ENCODE measurements at places on chromosomes 1 and 21.

- DNase-seq = no peak
Measured at GRCh38 chr21:38841472-38841871, 35.7 kb downstream of the ETS2 start.

- no peak for DNase-seq
Measured at GRCh38 chr1:93817819-93818569, 61.0 kb downstream of the DNTTIP2 start.

- DNase-seq = no peak
Measured at GRCh38 chr1:220918285-220918951, 39.2 kb downstream of the HLX start.

GRCh38 chr21:46000182-46000730 lies 18.7 kb downstream of the COL6A1 start:
- no peak for DNase-seq

- no peak for DNase-seq
Measured at GRCh38 chr21:33123374-33124123, 53.6 kb downstream of the OLIG1 start.

DNA sequence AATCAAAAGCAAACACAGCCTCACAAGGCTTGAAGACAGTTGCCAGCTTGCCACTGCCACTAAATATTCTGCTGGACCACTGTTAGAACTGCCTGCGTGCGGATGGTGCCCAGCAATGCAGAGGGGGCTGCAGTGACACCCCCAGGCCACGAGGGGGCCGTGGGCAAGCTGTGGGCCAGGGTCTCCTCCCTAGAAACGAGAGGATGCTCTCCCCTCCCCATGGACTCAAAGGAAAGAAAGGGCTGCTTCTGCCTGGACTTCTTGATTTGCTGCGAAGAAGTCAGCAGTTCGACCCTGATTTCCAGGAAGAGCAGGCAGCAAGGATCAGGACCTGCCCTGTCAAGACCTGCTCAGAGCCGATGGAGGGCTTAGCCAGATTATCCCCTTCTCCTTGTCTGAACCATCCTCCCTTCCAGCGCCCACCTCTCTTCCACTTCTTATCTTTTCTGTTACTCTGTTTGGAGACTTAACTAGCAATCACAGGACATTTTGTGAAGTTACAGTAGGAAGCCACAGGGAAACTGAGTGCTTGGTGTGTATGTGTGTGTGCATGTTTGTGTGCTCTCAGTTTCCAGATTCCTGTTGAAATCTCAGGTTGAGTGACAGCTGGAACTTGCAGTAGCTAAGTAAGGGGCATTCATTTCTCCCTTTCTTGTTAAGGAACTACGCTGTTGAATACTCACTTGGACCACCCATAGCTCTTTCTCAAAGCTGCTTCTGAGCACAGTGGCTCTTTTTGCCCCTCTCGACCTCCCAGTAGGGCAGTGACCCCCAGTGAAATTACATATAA lies 2.7 kb downstream of the MAN1C1 start:
- no peak for DNase-seq

DNA sequence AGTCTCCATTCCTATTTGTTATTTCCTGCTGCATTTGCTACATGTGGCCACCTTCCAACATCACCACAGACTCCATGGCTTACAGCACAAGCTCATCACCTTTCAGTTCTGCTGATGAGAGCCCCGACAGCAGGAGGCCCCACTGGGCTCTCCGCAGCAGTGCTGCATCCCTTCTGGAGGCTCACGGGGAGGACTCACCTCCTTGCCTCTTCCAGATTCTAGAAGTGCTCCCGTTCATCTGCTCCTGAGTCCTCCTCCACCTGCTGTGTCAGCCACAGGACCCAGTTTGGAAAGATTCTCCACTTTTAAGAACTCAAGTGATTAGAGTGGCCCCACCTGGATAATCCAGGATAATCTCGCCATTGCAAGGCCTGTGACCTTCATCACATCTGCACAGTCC lies 167.6 kb downstream of the PCBP3 start:
- no peak for DNase-seq

DNA sequence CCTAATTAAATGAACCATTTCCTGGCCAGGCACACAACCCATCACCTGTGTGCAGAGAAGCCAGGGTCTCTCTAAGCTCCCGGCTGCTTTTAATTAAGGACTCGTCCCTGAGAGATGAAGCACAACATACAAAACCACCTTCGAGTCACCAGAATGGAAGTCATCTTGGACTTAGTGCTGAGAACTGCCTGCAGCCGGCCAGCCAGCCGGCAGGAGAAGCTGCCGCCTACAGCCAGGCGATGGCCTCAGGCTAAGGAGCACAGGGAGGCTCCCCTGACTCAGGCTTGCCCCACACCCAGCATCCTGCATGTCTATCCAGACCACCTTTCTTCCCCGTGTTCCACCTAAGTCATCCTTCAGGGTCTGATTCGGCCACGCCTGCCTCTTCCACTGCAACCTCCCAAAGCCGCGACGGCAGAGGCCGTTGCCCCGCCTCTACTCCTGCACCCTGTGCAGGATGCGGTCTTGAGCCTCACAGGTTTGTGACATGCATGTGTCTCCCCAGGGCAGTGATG lies 83.6 kb downstream of the SLC66A1 start:
- no peak for DNase-seq

- no peak for DNase-seq
Measured at GRCh38 chr1:54812801-54813484, 11.8 kb upstream of the TTC22 start.

DNA sequence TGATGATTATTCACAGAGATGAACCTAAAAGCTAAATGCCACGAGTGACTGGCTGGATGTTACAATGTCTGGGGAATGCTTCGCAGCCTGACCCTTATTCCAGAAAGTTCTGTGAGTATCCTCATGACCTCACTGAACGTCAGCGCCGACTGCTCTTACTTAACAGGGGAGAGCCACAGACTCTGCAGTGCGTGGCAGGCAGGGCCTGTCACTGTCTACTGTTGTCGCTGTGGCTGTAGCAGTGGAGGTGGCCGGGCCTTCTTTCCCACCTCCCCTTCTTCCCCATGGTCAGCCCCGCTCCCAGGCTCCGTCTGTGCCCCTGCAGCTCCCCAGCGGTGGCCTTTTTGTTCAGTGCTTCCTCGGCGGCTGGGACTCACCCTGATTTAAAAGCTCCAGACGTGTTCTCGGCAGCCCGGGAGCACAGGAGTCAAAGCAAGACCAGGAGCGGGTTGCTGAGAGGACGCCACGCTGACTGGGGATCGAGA lies 52.2 kb upstream of the TARBP1 start:
- no peak for DNase-seq

GRCh38 chr1:10378081-10378841 lies 20.6 kb upstream of the PGD start:
- no peak for DNase-seq

GRCh38 chr1:226632169-226632879 lies 83.8 kb downstream of the STUM start:
- DNase-seq = no peak

- no peak for DNase-seq
Measured at GRCh38 chr1:228417483-228418203, 982 bp upstream of the TRIM17 start.
